ENCODE measurements at places on chromosomes 7 and 10.

DNA sequence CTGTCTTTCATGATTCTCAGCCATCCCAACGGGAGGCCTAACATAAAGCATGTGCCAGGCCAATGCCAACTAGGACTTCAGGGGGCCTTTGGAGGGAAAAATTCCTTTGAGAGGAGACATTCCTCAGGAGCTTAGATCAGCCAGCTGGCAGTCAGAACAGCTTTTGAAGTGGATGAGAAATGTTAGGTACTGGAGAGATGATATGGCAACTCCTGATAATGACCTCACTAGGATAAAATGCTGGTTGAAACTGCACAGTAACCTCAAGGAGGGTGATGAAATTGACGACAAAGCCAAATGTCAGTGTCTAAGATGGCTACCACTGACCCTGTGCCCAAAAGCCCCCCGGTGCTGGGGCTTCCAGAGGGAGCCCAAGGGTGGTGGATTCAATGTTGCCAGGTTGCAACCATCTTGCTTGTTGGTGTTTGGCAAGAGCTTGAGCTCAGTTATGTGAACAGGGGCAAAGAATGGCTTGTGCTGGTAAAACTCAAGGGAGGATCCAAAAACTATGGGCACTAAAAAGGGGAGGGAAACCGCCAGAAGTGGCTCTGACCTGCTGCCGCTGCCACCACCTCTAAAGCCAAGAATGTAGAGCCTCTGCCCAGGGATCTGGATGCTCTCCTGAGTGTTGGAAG is 121.2 kb downstream of the UBE2H start:
- H3K4me1 ChIP-seq, result peaks cover 14% of the 10 kb centered on the region
- H3K27me3 ChIP-seq, result no peaks in the 10 kb centered on the region
- H3K36me3 ChIP-seq, result peaks cover 33% of the 10 kb centered on the region
- no peak overlapping the region for H3K27ac ChIP-seq

GRCh38 chr10:102152545-102152890 is 329 bp downstream of the NOLC1 start:
- H3K36me3 ChIP-seq, result peaks cover 49% of the 10 kb centered on the region
- H3K4me1 ChIP-seq, result peaks cover 38% of the 10 kb centered on the region
- no peaks in the 10 kb centered on the region for H3K27me3 ChIP-seq
- H3K27ac ChIP-seq, result peak overlapping the region; percentile 72
- H3K4me3 ChIP-seq, result peak overlapping the region; percentile 94

- H3K36me3 ChIP-seq, result peaks cover 35% of the 10 kb centered on the region
- H3K27me3 ChIP-seq, result no peaks in the 10 kb centered on the region
- H3K27ac ChIP-seq, result no peak overlapping the region
- DNase-seq, result no peak
These were observed 13.4 kb downstream of the BUD31 start for GRCh38 chr7:99422186-99422585.

DNA sequence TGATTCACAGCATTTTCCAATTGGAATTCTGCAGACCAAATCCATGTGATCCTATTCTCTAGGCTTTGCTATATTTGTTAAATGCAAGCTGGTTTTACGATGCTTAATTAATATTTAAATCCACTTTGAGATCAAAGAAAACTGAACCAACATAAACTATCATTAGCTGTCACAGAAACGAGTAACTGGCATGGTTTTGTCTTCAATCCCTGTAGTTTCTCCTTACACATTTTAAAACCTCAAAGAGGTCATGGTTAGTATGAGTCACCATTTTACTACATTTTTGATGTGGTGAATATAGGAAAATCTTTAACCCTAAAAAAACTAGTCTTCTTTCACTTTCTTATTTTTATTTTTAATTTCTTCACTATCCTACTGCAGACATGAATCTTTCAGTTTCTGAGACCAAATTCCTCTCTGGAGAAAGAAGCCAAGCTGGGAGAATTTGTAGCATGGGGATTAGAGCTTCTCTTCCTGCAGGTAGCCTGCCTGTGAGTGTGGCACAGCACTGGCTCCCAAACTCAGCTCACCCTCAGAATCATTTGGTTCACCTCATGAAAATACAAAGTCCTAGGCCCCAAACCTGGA is 8.7 kb upstream of the LIPM start:
- no peaks in the 10 kb centered on the region for H3K27me3 ChIP-seq
- DNase-seq, result no peak
- H3K36me3 ChIP-seq, result no peaks in the 10 kb centered on the region

DNA sequence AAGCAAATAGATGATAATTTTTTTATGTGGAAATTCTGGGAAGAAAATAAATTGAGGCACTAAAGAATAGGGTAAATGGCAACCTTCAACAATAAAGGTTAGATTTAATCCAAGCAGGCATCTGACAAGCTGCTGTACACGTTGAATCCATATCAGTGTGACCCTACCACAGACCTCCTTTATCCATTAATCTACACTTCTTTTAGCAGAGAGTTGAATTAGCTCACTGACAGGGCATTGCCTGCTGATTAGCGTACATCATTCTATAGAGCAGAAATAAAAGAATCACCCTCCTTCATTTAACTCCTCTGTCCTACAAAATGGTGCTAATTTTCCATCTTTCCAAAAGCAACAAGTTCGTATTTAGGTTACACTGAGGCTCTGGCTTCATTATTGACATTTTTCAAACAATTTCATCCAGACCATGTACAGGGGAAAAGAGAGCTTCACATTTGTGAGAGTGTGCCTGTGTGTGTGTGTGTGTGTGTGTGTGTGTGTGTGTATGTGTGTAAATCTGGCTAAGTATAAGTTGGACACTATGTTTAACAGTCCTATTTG is 356.0 kb downstream of the TFEC start:
- DNase-seq, result no peak
- no peaks in the 10 kb centered on the region for H3K27me3 ChIP-seq
- no peaks in the 10 kb centered on the region for H3K36me3 ChIP-seq
- no peaks in the 10 kb centered on the region for H3K4me1 ChIP-seq
- no peak overlapping the region for H3K4me3 ChIP-seq

DNA sequence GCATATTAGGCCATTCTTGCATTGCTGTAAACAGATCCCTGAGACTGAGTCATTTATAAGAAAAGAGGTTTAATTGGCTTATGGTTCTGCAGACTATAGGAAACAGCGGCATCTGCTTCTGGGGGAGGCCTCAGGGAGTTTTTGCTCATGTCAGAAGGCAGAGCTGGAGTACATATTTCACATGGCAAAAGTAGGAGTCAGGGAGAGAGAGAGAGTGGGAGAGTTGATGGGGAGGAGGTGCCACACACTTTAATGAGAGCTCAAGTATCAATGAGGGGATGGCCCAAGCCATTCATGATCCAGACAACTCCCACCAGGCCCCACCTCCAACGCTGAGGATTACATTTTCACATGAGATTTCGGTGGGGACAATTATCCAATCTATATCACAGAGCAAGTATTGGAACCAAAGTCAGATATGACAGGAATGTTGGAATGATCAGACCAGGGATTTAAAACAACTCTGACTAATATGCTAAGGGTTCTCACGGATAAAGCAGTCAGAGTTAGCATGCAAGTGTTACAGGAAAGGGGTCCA is 795.3 kb upstream of the CELF2 start:
- H3K4me1 ChIP-seq, result no peaks in the 10 kb centered on the region
- no peak overlapping the region for H3K27ac ChIP-seq
- DNase-seq, result no peak
- H3K27me3 ChIP-seq, result no peaks in the 10 kb centered on the region
- H3K36me3 ChIP-seq, result no peaks in the 10 kb centered on the region
- no peak overlapping the region for H3K4me3 ChIP-seq

GRCh38 chr7:20998309-20998708 is 211.6 kb upstream of the SP8 start:
- H3K27ac ChIP-seq, result no peak overlapping the region
- H3K4me1 ChIP-seq, result no peaks in the 10 kb centered on the region
- no peaks in the 10 kb centered on the region for H3K36me3 ChIP-seq
- DNase-seq, result no peak
- H3K4me3 ChIP-seq, result no peak overlapping the region
- no peaks in the 10 kb centered on the region for H3K27me3 ChIP-seq

DNA sequence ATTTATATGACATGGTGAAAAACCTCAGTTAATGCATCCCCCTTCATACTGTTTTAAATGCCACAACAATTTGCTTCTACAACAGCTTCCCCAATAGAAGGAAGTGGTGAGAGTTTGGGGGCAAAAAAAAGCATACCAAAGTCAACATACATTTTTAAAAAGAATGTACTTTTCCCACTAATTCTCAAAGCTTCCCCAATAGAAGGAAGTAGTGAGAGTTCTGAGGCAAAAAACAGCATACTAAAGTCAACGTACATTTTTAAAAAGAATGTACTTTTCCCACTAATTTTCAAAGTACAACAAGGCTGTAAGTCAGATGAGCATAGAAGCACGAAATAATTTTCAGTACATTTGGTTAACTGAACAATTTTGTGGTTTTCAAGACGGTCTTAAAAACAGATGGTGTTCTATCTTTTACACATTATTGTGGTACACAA is 24.0 kb downstream of the WASL start:
- no peaks in the 10 kb centered on the region for H3K36me3 ChIP-seq
- H3K4me3 ChIP-seq, result no peak overlapping the region
- H3K27me3 ChIP-seq, result no peaks in the 10 kb centered on the region
- DNase-seq, result no peak

GRCh38 chr7:43443381-43443780 is 139.5 kb upstream of the STK17A start:
- H3K27ac ChIP-seq, result no peak overlapping the region
- H3K4me3 ChIP-seq, result no peak overlapping the region
- H3K4me1 ChIP-seq, result no peaks in the 10 kb centered on the region
- DNase-seq, result no peak

DNA sequence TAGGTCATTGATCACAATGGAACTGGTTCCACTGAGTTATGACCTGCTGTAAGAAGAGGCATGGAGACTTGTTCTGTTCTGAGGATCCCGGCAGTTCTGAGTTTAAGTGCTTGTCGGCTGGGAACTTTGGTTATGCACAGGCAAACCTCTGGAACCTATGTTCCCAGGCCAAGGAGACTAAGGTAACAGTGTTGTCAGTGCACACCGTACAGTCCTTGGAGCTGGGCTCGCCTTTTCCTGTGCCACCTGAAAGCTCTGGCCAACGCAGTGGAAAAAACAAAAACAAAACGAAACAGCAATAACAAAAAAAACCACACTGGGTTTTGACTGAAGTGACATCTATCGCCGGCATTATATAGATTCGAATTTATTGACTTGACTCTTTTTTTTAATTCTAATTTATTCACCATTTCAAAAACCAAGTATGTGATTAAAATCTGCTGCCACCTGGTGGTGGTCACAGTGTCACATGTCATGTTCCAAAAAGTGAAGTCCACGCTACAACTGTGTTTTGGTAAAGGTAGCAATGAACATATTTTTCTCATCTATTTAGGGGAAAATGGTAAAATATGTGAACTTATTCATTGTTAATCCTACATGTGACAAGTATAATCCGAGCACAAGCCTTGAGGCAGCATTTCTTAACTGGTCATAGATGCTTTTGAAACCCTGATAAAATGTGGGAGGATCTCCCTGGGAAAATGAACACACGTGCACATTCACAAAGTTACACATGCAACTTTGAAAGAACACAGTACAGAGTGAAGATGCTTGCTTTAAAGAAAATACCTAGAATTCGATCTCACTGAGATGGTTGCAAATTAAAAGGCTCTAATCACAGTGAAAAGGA is 113.8 kb upstream of the PPP2R2D start:
- H3K4me3 ChIP-seq, result no peak overlapping the region
- DNase-seq, result peak; percentile 5
- no peak overlapping the region for H3K27ac ChIP-seq
- peaks cover 24% of the 10 kb centered on the region for H3K27me3 ChIP-seq
- H3K36me3 ChIP-seq, result no peaks in the 10 kb centered on the region

GRCh38 chr7:73451780-73452398 is 18.3 kb downstream of the FZD9 start:
- no peaks in the 10 kb centered on the region for H3K4me1 ChIP-seq
- H3K36me3 ChIP-seq, result peaks cover 78% of the 10 kb centered on the region
- no peaks in the 10 kb centered on the region for H3K27me3 ChIP-seq

GRCh38 chr7:87598234-87599009 is 2.3 kb downstream of the ABCB1 start:
- H3K36me3 ChIP-seq, result no peaks in the 10 kb centered on the region
- peaks cover 10% of the 10 kb centered on the region for H3K4me1 ChIP-seq
- peak overlapping the region; percentile 13 for H3K4me3 ChIP-seq
- no peaks in the 10 kb centered on the region for H3K27me3 ChIP-seq
- H3K27ac ChIP-seq, result peak overlapping the region; percentile 8

DNA sequence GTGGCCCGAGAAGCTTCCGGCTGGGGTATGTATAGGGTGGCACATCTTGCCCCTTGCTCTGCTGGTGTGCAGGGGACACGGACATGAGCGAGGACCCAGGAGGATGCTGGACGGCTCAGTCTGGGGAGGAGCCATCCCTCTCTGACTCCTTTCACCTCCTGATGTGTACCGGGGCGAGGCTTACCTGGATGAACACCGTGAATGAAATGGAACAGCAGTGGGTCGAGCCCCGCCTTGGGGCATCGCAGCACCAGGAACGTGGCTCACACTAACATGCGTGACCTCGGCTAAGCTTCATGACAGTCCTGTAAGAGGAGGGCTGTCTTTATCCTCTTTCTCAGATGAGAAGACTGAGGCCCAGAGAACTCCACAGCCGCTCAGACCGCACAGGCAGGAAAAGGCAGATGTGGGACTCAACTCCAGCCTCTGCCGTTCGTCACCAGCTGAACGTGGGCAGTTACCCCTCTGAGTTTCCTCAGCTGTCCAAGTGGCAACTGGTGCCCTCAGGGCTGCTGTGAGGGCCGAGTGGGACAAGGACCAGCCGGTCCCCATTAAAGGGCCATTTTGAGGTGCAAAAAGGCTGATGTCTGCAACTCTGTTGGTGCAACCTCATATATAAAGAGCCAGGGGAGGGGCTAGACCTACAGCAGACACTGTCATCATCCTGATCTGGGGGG is 54.5 kb downstream of the INSIG1 start:
- no peaks in the 10 kb centered on the region for H3K36me3 ChIP-seq
- DNase-seq, result no peak
- peaks cover 42% of the 10 kb centered on the region for H3K27me3 ChIP-seq
- no peaks in the 10 kb centered on the region for H3K4me1 ChIP-seq

DNA sequence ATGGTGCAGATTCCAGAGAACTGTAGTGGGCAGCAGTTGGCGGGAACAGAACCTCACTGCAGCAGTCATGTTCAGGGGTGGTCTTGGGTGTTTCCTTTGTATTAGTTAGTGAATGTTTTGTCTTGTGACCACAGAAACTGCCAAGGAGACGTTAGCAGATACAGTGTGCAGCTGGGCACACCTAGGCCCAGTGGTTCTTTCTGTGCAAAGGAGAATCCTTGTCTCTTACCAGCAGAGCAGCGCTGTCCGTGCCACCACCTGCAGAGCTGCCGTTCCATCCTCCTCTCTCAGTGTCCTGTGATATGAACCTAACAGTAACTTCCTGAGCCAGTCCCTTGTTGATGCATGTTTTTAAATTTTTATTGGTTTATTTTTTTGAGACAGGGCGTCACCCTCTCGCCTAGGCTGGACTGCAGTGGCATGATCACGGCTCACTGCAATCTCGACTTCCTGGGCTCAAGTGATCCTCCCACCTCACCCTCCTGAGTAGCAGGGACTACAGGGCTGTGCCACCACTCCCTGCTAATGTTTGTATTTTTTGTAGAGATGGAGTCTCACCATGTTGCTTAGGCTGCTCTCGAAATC is 60.6 kb downstream of the WDR37 start:
- H3K27ac ChIP-seq, result peak overlapping the region; percentile 6
- no peak overlapping the region for H3K4me3 ChIP-seq
- peaks cover 23% of the 10 kb centered on the region for H3K36me3 ChIP-seq
- H3K4me1 ChIP-seq, result peaks cover 2% of the 10 kb centered on the region

GRCh38 chr10:129967579-129968019 is 3.5 kb upstream of the EBF3 start:
- H3K36me3 ChIP-seq, result no peaks in the 10 kb centered on the region
- no peak overlapping the region for H3K4me3 ChIP-seq
- peaks cover 83% of the 10 kb centered on the region for H3K27me3 ChIP-seq
- DNase-seq, result no peak
